ENCODE measurements at places on chromosomes 2 and 18. TPM values are rescaled to one million over a fixed set of nuclear protein-coding genes. Genes with fewer than 3 reads are reported as not detected.

The PID1 gene
- 9.4 TPM for total RNA-seq

GRCh38 chr18:40608226-40608625 lies 1346.8 kb upstream of the PIK3C3 start:
- DNase-seq: no peak

DNA sequence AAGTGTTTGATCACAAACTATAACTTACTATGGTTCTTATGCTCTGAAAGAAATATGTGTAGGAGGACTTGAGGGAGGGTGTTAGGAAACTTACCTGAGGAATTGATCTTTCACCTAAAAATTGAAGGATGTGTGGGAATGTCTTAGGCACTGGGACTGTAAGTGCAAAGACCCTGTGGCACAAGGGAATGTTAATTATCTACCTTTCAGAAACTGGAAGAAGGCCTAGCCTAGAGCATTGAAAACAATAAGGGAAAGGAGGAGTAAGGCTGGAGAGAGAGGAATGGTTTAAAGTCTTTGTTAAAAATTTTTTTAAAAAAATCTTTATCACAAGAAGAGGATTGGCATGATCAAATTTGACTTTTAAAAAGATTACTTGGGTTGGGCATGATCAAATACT lies 7.9 kb downstream of the AFTPH start:
- no peak for DNase-seq

DNA sequence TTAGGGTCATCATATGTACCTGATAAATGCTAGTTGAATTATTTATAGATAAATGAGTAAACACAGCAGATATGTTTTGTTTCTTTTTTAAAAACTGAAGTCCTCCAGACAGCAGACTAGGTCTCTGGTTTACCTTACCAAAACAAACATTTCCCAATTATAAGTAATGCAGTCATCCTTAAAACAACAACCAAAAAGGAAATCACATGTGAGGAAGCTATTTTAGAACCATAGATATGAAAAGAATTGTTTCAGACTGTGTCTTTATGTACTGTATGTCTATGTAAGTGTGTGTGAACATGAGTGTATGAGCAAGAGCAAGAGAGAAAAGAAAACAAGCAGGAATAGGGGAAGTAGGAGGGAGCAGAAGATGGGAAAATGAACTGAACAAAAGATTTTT lies 441.0 kb downstream of the CPS1 start:
- no peak for DNase-seq

DNA sequence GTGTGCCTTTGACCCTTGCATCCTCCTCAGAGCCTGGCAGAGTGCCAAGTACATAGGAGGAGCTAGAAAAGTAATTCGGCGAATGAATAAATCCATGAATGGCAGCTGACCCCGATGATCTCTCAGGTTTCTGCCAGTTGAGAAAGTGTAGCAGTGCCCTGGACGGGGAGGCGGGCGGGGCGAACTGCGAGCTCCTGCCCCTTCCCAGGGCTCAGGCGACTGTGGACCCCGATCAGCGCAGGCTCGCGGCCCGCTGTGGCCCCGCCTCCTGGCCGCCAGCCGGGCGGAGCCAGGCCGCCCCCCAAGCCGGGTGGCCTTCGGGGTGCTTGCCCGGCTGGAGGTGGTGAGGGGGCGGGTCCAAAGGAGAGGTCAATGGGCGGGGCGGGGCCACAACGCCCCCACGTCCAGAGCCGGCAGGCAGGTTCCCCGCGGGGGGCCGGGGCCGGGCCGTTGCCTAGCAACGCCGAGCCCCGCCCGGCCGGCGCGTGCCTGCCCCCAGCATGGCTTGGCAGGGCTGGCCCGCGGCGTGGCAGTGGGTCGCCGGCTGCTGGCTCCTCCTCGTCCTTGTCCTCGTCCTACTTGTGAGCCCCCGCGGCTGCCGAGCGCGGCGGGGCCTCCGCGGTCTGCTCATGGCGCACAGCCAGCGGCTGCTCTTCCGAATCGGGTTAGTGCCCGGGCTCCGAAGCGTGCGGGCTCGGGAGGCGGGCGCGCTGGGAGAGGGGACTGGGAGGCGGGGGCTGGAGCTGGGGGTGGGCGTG lies 30.6 kb upstream of the TMBIM1 start:
- peak; percentile 98 for DNase-seq
